ENCODE measurements at places on chromosomes 6 and 20.
A peak's percentile ranks its signal among the peaks of the same experiment; 100 is the strongest.

DNA sequence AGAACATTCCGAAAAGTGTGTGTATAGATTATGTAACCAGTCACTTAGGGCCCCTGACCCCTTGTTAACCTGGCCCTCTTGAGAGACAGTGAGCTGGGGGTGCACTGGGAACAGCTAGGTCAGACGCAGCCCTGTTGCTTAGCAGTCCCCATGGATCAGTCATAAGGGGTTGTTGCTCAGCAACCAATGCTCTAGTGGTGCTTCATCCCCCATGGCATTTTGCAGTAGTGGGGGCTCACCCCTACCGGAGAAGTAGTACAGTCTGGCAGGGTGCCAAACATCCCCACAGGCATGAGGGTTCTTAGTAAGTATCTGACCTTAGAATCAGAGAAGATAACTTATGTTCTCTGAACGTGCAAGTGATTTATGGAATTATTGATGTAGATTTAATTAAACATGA is 12.3 kb downstream of the PKIB start:
- DNase-seq = no peak

GRCh38 chr6:18270216-18270615 is 5.9 kb upstream of the DEK start:
- DNase-seq = no peak

- DNase-seq = no peak
These were observed 424.6 kb upstream of the PTCHD4 start for GRCh38 chr6:48535582-48536009.

DNA sequence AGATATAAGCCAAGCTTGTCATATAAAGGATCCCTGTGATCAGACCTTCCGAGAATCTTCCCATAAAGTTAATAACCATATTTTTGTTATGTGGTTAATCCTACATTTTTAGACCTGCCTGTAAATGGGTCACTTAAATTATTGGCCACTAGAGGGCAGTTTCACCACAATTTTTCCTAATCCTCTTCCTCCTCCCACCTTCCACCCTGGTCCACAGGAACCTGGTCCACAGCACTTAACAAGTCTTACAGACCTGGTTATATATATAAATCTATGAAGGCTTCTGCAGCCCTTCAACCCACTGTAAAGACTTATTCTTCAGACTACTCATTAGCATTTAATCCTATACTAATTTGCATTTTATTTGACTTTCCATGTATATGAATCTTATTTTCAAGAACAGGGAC is 28.3 kb downstream of the MRS2 start:
- DNase-seq = peak; percentile 33

DNA sequence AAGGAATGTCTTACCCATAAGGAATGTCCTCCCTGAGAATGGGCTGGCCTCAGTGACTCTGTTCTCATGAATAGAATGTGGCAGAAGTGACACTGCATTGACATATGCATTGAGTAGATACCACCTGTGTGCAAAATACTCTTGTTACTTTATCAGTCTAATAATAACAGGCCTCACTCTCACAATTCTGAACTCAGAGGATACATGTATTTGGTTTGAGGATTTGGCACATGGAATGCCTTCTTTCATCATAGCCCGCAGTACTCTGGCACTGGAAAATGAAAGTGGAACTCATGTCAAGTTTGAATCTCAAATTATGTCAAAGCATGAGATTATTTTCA is 52.9 kb upstream of the PLCB4 start:
- DNase-seq = peak; percentile 51

DNA sequence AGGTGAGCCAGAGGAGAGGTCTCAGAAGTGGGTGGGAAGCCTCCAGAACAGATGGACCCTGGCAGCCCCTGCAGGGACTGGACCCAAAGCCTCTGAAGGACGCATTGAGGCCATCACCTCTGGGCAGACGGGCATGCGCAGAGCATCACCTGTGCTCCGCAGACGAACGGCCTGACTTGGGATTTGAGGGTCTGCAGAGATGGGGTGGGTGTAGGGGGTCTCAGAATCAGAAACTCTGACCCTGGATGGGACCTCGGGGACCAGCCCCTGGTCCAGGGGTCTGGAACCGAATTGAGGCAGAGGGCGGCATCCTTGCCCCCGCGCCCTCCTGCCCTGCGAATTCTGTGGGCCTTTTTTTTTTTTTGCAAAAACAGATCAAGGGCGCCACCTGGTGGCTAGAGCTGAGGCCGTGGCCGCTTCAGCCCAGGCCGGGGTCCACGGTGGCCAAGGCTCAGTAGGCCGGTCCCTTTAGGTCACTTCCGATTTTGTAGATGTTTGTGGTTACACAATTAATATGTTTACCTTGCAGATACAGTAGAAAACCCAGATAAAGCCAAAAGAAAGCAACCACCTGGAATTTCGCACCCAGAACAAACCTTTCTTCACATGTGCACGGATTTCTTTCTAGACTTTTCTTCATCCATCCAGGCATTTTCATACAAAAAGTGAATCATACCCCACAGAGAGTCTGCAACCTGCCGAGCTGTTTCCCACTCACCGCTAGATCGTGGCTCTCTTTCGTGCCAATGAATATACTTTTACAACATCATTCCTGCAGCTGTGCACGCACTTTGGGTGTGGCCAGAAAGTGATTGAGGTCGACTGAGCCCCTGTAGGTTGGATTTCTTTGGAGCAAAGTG is 25.9 kb downstream of the ZBP1 start:
- no peak for DNase-seq

GRCh38 chr6:27994616-27995015 is 37.6 kb downstream of the OR2B6 start:
- no peak for DNase-seq

DNA sequence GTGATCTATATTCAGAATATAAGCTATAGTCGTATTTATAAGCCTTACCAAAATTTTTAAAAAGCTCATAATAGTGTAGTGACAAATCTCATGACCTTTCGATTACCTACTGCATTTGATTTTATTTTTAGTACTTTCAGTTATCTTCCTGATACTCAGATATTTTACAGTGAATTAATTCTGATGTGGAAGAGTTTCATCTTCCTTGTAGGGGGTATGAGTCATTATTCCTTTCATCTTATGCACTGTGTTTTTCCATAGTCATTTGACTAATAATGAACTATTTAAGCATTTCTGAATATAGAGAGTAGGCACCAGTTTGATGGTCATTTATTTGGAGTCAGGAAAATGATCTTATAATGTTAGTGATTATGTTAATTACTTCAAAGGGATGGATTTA is 36.4 kb downstream of the HDGFL1 start:
- no peak for DNase-seq

DNA sequence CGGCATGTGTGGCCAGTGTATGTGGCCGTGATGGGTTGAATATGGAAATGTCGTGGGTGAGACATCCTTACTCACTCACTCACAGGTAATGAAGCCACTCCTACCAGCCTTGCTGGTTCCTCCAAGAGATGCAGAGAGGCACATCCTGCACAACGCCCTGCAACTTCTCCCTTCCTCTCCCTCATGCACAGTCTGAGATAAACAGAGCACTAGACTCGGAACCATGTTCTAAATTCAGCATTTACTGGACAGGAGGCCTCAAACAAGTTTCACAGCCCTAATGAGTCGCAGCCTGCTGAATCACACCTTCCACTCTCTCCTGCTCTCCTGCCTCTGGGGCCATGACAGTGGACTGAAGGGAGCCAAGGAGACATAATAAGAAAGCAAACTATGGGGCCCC is 91.2 kb downstream of the ISM1 start:
- no peak for DNase-seq

GRCh38 chr6:61977947-61978346 is 308.1 kb downstream of the KHDRBS2 start:
- DNase-seq = no peak

- DNase-seq = no peak
These were observed 268.2 kb downstream of the SYNE1 start for GRCh38 chr6:152368751-152369624.

Data from HFFc6 (cell line).